ENCODE measurements at places on chromosomes 2 and 18. TPM values are rescaled to one million over a fixed set of nuclear protein-coding genes. Genes with fewer than 3 reads are reported as not detected.
A peak's percentile ranks its signal among the peaks of the same experiment; 100 is the strongest.

DNA sequence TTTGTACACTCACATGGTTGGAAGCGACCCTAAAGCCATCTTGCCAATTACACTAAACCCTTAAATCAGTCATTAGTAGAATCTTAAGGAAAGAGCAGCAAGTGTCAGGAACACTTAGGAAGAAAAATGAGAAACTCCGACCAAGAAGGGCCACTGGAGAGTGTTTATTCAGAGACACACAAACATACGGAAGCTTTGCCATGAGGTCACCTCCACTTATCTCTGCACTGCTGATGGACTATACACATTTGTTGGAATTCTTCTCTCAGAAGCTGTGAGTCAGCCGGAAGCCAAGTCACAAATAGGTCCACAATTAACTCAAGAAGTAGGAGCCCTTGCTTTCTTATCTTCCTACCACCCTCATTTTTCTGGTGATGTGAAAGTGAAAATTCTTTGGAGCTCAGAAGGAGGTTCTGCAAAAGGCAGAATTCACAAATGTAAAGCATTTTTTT, 21.6 kb downstream of the BMP10 start:
- no peak for DNase-seq

Gene LRRTM1
- total RNA-seq = not detected

Gene TWIST2
- total RNA-seq = not detected

Gene SAG
- total RNA-seq = under 0.01 TPM

Gene CXCR4
- 150 TPM for total RNA-seq

DNA sequence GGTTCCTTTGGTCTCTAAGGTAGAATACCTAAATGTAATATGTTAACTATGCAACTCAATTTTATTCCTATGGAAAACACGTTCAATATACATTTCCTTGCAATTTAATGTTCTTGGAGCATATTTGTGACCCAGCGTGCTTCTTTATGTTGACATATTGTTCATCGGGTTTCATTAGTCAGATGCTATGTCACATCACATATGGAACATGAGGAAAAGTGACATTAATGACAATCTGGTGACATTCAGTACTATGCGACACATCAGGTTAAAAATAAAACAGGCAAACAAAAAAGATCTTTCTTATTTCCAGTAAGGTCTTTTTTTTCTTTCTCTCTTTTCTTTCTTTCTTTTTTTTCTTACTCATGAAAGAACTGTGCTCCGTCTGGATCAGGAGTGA, 135.6 kb upstream of the SMIM21 start:
- DNase-seq = no peak

GRCh38 chr2:46695283-46695682, 215.9 kb downstream of the TMEM247 start:
- peak; percentile 31 for DNase-seq

Gene MTERF4
- total RNA-seq = 32.0 TPM

DNA sequence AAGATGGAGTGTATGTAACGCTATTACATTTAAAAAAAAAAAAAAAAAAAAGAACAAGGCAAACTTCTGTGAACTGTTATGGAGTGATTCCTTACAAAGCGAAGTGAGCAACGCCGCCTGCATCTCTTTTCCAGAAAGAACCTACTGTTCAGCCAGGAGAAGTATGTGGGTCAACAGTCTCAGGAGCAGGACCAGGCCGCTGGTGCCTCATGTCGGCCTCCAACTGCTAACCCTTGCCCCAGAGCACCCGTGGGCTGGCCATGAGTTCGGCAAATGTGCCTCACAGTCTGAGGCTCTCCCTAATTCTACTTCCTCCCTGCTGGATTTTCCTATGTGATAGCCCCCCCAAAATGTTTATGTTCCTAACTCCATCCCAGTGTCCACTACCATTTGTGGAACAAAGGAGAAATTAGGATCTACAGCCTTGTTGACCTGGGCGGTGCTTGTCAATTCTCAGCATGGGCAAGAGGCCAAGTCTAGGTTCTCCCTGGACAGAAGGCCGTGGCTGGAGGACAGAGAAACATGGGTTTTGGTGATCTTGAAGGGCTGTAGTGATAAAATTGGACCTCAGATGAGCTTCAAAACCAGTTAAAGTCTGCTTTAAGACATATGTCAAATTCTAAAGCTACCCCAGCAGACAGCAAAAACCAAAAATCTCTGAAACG, 15.9 kb downstream of the FAM168B start:
- no peak for DNase-seq

DNA sequence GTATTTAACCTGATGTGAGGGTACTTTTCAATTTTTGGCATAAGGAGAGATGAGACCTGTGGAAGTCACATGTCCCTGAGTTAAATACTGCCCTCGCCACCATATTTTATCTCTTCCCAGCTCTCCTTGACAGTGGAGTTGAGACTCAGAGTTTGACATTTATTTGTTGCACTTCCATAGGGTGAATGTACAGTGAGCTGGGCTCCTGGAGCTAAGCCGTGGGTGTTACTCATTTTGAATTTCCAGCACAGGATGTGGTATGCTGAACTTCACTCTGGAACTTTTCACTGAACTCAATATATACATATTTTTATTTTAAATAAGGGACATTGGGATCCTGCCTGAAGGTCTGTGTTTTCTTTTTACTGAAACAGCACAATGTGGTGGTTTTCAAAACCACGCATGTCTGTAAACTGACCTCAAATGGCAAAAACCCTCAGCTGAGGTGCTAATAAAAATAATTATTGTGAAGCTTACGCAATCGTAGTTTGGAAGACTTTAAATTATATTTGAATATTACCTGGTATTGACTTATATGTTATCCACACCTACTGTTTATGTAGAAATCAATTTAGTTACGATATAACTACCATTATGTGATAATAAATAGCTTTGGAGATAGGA, 12.1 kb downstream of the RNF144A start:
- DNase-seq = no peak

- no peak for DNase-seq
Observed at GRCh38 chr2:73292316-73292905, 937 bp downstream of the EGR4 start.

DNA sequence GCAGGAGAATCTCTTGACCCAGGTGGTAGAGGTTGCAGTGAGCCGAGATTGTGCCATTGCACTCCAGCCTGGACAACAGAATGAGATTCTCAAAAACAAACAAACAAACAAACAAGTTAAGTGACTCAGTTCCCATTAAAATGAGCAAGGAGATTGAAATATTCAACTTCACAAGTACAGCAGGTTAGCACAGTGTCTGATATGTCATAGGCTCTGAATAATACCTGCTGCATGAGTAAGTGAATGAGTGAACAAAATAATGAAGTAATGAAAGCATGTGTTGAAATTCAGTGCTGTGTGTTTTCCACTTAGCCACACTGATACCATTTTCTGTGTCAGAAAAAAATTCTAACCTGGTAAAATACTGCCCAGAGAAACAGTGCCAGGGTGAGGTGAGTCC, 41.9 kb upstream of the SETBP1 start:
- DNase-seq = no peak

Gene MAP4K3
- total RNA-seq = 12.4 TPM

Gene NTSR2
- not detected for total RNA-seq

GRCh38 chr2:60116161-60116875, 437.1 kb downstream of the BCL11A start:
- no peak for DNase-seq

DNA sequence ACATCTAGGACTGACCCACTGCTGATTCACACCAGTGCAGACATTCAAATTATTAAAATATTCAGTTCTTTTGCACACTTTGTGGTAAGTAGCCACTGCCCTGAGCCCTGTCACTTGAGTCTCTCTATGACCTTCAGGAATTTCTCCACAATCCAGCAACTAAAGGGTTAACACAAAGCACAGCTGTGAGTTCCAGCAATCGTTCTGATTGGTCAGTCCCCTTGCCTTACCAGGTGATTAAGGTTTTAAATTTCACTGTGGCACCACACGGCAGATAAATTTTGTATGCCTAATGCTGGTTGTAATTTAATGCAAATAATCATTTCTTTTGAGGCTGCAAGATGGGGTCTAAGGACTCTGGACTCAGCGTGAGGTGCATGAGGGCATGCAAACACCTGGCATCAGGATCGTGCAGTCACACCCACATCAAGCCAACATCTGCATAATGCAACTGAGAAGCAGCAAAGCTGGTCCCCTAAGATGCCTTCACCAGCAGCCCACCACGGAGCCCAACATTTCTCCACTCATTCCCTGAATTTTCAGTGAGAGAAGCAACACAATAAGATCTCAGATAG, 36.6 kb downstream of the SLC14A1 start:
- DNase-seq = no peak

DNA sequence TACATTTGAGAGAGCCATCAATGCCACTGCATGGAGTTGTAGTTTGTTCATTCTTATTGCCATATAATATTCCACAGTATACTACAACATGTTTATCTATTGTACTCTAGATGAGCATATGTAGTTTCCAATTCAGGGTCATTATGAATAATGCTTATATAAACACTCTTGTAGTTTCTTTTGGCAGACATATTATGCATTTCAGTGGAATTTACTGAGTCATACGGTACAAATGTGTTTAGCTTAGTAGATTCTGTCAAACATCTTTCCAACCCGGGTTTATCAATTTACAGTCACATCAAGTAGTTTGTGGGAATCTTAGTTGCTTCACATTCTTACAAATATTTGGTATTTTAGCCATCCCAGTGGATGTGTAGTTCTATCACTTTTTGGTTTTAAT, 161.1 kb downstream of the KCNH7 start:
- DNase-seq = no peak

Gene RBFA
- total RNA-seq = 26.1 TPM

- DNase-seq = no peak
Observed at GRCh38 chr2:217714287-217714751, 288.5 kb downstream of the TNS1 start.

DNA sequence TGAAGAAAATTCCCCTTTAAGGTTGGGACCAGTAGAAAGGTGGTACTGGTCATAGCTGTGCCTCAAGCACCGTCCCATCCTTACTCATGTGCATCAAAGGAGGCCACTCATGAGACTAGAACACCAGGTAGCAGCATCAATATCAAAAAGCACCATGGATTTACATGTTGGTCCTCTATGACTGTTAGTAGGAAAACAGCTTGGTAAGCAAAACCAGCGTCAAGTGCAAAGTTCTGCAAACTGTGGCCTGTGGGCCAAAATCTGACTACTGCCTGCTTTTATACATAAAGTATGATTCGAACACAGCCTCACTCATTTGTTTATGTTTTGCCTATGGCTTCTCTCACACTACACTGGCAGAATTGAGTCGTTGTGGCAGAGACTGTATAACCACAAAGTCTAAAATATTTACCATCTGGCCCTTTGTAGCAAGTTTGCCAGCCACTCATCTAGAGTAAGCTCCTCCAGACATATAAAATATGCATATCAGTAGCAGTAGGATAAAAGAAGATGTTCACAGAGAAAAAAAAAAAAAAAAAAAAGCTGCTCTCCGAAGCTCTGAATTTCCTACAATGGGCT, 119.7 kb upstream of the CTNNA2 start:
- DNase-seq = no peak

- no peak for DNase-seq
Observed at GRCh38 chr2:159807183-159808031, 9.4 kb upstream of the CD302 start.

Gene RNF125
- 8.9 TPM for total RNA-seq

Gene PIEZO2
- 1.3 TPM for total RNA-seq

DNA sequence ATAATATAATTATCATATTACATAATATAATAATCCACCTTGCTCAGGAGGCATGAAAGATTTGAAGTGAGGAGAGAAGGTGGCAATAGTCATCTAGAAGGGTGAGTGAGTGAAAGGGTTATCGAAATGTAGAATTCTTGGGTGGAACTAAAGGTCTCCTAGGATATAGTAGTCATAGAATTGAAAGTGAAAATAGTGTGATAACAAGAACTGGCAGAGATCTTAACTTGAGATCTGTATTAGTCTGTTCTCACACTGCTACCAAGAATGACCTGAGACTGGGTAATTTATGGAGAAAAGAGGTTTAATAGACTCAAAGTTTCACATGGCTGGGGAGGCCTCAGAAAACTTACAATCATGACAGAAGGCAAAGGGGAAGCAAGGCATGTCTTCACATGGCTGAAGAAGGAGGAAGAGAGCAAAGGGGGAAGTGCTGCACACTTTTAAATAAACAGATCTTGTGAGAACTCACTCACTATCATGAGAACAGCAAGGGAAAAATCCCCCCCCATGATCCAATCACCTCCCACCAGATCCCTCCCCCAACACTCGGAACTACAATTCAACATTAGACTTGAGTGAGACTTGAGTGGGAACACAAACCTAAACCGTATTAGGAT, 351.5 kb downstream of the NR4A2 start:
- DNase-seq = no peak

Gene HMSD
- total RNA-seq = not detected

Gene DQX1
- under 0.01 TPM for total RNA-seq

- no peak for DNase-seq
Observed at GRCh38 chr2:237205043-237205541, 119.4 kb downstream of the COPS8 start.

DNA sequence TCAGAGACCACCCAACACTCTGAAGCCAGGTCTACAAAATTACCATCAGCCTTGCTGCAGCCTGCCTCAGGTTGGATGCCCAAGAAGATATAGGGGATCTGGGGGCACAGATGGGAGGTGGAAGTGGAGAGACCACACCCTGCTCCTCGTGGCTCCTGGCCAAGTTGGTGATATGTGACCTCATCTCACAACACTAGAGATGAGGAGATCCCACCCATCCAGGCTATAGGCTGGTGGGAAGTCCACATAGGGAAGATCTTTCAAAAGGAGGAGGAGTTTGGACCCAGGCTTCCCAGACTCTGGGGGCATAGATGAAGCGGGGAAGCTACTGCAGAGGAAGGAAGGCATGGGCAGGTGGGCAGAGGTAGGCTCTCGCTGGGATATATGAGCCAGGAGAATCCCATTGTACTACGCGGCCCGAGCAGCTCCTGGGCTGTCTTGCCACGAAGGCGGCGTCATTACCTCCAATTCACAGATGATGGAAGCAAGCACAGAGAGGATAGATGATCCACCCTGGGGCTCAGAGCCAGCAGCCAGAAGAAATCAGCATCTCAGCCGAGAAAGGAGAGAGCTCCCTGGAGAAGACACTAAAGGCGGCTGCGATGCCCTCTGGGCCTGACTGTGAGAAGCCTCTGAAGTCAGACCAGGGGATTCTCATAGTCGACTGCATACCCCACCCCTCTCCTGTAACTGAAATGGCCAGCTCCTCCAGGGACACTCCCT, 96.0 kb downstream of the RHOB start:
- no peak for DNase-seq

DNA sequence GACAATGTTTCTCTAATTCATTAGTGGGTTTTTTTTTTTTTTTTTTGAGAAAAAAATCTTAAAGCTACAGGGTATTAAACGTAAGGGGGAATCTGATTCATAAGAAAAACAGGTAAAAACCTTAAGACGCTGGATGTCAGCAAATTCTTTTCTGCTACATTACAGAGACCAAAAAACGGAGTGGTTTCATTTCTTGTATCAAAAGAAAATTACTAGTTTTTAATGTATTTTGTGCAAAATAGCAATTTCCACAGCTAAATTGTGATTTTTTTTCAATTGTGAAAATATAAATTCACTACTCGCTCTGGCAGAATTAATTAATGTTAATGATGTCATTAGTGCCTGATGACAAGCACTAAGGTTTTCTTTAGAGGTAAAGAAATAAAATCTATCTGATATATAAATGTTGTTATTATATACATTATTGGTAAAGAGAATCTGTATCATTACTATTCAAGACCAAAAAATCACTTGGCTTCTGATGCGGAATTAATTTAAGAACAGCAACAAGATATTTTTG, 9.9 kb downstream of the OTX1 start:
- DNase-seq = no peak

- DNase-seq = no peak
Observed at GRCh38 chr2:232103140-232103737, 141.7 kb downstream of the DIS3L2 start.

- DNase-seq = no peak
Observed at GRCh38 chr2:113692698-113693428, 63.6 kb downstream of the SLC35F5 start.

Gene RASGRP3
- 5.7 TPM for total RNA-seq

Gene MAP3K19
- total RNA-seq = under 0.01 TPM

Gene HOXD8
- total RNA-seq = not detected

Data from hematopoietic multipotent progenitor cell (in vitro differentiated cells).